Coronary artery (tissue), 2 donors: ENCODE measurements at places on chromosomes 13 and 19.

- DNase-seq = no peak
Measured at GRCh38 chr13:32737111-32737571, 150.9 kb downstream of the PDS5B start.

- DNase-seq = no peak
Measured at GRCh38 chr19:19628501-19629134, 598 bp upstream of the LPAR2 start.

GRCh38 chr13:70964874-70965273, 856.6 kb upstream of the KLHL1 start:
- no peak for DNase-seq

GRCh38 chr13:41550276-41550675, 92.9 kb downstream of the RGCC start:
- DNase-seq = no peak

- no peak for DNase-seq
Measured at GRCh38 chr13:33245505-33246158, 39.9 kb downstream of the STARD13 start.

DNA sequence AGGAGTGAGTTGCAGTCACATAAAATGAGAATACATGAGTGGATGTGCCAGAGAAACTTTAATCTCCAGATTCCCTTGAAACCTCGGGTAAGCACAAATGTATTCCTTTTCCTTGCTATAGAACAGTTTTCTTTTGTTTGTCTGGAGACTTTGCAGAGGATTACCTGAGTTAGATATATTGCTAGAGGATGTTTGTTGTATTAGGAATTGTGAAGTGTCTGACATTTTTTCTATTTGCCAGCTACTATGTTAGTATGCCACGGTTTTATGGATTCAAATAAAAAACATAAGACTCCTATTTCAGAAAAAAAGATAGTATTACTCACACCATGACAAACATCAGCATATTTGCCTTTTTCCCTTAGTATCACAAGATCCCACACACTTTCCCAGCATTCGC, 844.9 kb upstream of the SLITRK5 start:
- DNase-seq = no peak

- no peak for DNase-seq
Measured at GRCh38 chr13:38819596-38819995, 132.7 kb downstream of the FREM2 start.

GRCh38 chr19:10615429-10616023, 9.8 kb upstream of the SLC44A2 start:
- no peak for DNase-seq

DNA sequence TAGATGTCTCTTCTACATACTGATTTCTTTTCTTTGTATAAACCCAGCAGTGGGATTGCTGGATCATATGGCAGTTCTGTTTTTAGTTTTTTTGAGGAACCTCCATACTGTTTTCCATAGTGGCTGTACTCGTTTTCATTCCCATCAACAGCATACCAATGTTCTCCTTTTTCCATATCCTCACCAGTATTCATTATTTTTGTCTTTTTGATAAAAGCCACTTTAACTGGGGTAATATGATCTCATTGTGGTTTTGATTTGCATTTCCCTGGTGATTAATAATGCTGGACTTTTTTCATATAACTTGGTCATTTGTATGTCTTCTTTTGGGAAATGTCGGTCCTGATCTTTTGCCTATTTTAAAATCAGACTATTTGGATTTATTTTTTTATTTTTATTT, 108.5 kb downstream of the PAN3 start:
- DNase-seq = no peak

GRCh38 chr19:34176581-34176980, 4.3 kb downstream of the LSM14A start:
- DNase-seq = no peak

DNA sequence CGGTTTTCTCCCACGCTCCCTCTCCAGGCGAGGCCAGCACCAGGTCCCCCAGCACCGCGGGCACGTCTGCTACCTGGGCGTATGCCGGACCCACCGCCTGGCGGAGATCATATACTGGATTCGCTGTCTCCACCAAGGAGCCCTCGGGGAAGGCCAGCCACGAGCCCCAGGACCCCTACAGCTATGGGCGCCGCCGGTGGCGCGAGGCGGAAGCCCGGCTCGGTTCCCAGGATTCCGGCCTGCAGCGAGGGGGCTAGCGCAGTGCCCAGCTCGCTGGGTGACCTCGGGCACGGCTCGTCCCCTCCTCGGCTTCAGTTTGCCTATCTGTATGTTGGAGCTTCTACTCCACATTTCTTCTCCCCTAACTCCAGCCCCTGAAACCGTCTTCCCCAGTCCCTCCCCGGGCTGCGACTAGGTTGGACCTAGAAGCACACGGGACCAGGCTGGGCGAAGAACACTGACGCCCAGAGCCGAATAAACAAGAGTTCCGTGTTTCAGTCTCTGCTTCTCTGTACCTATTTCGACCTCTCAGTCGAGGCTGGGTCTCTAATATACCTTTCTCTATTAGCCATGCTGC, 749 bp upstream of the CPT1C start:
- no peak for DNase-seq

GRCh38 chr13:74465271-74465670, 331.1 kb upstream of the KLF12 start:
- no peak for DNase-seq
